ENCODE measurements at places on chromosomes 5 and 9. TPM values are rescaled to one million over a fixed set of nuclear protein-coding genes. Genes with fewer than 3 reads are reported as not detected.

GRCh38 chr9:13267743-13268142 is 11.7 kb downstream of the MPDZ start:
- no peak overlapping the region for H3K27ac ChIP-seq
- no peak overlapping the region for H3K4me3 ChIP-seq
- peak; percentile 75 for DNase-seq
- no peaks in the 10 kb centered on the region for H3K27me3 ChIP-seq

DNA sequence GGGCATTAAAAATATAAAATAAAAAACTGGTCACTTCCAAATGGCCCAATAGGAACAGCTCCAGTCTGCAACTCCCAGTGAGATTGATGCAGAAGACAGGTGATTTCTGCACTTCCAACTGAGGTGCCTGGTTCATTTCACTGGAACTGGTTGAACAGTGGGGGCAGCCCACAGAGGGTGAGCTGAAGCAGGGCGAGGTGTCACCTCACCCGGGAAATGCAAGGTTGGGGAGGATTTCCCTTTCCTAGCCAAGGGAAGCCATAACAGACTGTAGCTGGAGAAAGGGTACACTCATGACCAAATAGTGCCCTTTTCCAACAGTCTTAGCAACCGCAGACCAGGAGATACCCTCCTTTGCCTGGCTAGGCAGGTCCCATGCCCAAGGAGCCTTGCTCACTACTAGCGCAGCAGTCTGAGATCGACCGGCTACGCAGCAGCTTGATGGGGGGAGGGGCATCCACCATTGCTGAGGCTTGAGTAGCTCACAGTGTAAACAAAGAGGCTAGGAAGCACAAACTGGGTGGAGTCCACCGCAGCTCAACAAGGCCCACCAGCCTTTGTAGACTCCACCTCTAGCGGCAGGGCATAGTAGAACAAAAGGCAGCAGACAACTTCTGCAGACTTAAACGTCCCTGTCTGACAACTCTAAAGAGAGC is 12.7 kb downstream of the RLN1 start:
- H3K27ac ChIP-seq: no peak overlapping the region
- peaks cover 4% of the 10 kb centered on the region for H3K27me3 ChIP-seq
- H3K36me3 ChIP-seq: no peaks in the 10 kb centered on the region

DNA sequence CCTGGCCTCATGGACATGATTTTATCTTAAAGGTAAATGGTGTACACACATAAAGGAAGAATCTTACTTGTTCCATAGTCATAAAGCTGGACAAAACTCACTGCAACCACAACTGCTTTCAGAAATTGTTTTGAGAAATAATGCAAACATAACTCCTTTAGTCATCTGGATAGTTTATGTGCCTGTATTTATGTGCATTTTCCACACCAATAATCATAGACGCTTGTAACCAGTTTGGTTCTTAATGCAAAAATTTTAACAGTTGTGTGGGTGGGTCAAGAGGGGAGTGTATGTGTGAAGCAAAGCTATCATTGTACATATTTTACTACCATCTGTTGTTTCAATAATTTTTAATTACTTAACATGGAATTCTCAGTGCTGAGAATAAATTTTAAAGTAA is 80.1 kb downstream of the EFNA5 start:
- H3K4me1 ChIP-seq: peaks cover 20% of the 10 kb centered on the region
- no peaks in the 10 kb centered on the region for H3K27me3 ChIP-seq
- no peak overlapping the region for H3K27ac ChIP-seq
- no peaks in the 10 kb centered on the region for H3K36me3 ChIP-seq
- no peak overlapping the region for H3K4me3 ChIP-seq
- DNase-seq: no peak

- no peak overlapping the region for H3K4me3 ChIP-seq
- no peak for DNase-seq
- H3K27ac ChIP-seq: no peak overlapping the region
- H3K36me3 ChIP-seq: no peaks in the 10 kb centered on the region
Measured at GRCh38 chr9:112094948-112095681, 80.0 kb downstream of the SUSD1 start.

The SAXO1 gene
- total RNA-seq: not detected

Data from MCF 10A (cell line).